CD4-positive, alpha-beta T cell (primary cell): ENCODE measurements at places on chromosomes 1 and 21.

DNA sequence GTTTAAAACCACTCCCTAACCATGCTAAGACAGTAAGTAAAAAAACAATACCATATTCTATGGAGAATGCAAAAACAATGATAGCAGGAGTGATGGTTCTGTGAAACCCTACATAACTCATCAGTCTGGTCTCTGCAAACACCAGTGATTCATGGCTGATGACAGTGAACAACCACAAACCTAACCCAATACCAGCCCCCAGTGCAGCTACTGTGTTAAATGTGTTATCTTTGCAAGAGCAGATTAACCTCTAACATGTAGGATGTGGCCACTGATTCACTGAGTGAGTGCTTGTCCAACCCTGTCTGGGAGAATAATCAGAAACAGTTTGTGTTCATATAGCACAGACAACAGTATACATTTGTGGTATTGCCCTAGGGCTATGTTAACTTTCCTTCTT, 100.2 kb upstream of the COG2 start:
- no peak for DNase-seq

GRCh38 chr1:53308506-53308905, 19.4 kb downstream of the LRP8 start:
- DNase-seq = no peak

DNA sequence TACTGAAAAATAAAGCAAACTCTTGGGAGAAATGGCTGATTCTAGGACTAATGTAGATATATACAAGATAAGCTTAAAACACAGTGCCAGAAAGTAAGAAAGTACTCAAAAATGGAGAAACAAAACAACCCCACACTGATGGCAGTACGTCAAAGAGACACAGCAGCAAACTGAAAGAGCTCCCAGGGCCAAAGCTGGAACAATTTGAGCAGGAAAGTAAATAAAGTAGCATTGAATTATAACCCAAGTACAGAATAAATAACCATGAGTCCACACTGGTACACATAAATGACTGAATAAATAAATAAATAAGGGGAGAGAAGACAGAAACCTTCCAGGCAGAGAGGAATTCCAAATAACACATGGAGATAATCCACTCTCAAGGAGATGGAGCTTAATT, 120.9 kb downstream of the GLUL start:
- DNase-seq = no peak

DNA sequence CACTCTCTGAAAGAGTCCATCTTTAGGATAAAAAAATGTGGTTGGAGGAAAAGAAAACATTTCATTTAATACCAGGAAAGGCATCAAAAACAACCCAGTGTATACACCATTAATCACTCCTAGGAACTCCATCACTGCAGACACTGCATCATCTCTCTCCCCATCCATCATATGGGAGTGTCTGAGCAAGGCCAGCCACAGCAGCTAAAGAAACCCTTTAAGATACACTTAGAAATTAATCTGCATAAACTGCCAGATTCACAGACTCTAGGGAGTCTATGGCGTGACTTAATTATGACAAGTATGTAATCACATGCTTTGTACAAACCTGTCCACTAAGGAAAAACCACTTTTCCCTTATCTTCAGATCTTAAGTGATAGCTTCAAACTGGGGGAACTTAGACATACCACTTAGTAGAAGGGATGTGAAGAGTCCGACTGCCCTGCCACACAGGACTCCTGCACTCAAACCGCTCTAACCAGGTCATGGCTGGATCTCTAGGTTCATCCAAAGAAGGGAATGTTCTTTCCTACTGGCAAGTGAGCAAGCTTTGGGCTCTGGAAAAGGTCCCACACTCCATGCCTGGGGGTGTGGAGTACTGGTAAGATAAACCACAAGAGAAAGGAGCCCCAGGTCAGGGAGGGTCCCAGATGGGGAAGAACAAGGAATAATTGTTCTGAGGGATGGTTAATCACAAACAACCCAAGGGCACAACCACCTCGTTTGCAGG, 61.0 kb upstream of the C8B start:
- no peak for DNase-seq

- no peak for DNase-seq
Observed at GRCh38 chr1:63868268-63868781, 94.5 kb downstream of the ROR1 start.

DNA sequence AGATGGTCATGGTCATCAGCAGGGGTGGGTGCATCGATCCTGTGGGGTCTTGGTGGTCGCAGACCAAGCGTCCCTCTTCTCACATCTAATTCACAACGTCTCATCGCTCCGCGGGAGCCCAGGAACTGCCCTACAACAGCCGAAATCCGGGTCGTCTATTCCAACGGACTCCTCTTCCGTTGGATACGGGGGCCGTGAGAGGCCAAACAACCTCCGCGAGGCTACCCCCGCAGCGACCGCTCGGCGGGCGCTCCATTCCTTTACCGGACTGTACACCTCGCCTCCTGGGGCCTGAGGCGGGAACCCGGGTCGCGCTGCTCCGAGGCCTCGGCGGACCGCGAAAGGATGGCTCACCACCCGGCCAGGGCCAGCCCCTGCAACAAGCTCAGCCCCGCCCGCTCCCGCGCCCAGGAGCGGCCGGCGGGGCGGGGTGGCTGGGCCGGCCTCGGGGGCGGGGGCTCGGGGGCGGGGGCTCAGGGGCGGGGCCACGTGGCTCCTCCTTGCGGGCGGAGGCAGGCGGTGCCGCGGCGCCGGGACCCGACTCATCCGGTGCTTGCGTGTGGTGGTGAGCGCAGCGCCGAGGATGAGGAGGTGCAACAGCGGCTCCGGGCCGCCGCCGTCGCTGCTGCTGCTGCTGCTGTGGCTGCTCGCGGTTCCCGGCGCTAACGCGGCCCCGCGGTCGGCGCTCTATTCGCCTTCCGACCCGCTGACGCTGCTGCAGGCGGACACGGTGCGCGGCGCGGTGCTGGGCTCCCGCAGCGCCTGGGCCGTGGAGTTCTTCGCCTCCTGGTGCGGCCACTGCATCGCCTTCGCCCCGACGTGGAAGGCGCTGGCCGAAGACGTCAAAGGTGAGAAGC, at the start of gene QSOX1:
QSOX1 (plus strand) TSS at position 545 of the 857 bp plus-strand sequence; CDS start at position 584, 39 bp downstream.
- DNase-seq = peak; percentile 84

- no peak for DNase-seq
Observed at GRCh38 chr1:164863056-164863455, 304.1 kb downstream of the PBX1 start.

DNA sequence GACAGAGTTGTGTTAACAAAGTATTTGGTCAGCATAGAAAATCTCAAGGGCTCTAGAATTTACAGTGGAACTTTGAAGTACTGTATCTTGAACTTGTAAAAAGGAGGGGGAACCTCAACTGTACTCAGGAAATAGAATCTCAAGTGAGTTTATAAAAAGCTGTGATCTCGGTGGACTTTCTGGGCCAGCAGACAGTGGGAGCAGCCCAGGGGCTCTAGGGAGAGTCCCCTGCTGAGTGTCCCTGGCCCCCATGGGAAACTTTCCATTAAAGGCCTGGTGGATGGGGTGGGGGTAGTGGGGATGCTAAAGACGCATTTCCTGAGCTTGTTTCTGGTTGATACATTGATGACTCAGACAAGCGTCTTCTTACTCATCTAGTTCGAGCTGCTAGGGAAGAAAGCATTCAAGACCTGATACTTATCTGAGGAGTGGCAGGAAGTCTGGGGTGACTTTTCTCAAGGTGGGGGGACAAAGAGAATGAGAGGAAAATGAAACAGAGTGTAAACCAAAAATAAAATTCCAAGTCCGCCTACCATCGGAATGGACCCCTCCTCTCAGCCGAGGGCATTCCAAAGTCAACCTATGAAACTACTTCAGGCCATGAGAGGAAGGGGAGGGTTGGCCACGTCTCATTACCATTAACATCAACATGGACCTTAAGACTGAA, 65.5 kb downstream of the NID1 start:
- peak; percentile 45 for DNase-seq
